ENCODE measurements at places on chromosomes 16 and 17.

DNA sequence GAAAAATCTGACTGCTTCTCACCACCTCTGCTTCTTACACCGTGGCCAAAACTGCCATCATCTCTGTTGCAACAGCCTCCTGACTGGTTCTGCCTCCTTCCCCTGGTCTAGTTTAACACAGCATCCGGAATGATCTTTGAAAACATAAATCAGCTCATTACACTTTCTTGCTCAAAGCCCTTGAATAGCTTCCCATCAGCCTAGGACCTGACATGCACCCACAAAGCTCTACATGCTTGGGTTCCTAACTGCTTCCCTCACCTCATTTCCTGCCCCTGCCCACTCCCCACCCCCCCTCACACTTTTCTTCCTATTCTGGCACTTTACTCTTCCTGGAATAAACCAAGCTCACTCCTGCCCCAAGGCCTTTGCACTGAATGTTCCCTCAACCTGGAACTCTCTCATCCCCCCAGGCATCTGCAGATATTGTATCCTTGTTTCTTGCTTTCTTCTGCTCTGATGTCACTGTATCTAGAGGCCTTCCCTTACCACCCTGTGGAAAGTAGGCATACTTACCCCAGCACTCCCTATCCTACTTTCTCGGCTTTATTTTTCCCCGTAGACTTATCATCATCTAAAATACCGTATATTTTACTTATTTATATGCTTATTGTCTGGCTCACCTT lies 112.4 kb downstream of the FTO start:
- no peak for DNase-seq

- DNase-seq = no peak
Observed at GRCh38 chr17:7328840-7329373, at the start of gene NEURL4. Gene NEURL4 (minus strand): TSS chr17:7329335. CDS start chr17:7329312, 23 bp downstream.

DNA sequence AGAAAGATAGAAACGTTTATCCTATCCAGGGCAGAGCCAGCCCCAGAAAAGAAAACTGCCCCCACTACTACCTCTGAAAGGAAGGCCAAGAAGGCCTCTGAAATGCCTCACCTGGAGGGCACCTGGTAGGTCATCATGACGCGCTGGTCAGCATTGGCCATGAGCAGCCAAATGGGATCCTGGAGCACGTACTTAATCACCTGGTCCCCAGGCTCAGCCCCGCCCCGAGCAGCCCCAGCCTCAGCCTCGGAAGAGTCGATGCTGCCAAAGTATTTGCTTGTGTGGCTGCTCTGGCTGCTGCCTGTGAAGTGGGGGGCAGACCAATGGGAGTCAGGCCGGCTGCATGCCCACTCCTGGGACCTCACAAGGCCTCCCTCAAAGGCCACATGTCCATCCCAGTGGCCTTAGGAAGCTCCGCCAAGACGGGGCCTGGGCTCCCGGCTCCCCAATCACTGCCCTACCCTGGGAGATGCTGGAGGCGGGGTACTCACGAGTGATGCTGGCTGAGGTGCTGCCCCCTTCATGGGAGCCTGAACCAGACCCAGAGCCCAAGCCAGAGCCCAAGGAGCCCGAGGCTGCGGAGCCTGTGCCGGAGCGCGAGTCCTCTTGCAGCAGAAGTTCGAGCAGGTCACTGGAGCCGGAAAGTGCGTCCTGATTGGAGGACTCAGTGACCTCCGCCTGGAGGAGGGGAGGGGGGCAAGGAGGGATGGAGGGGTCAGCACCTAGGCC lies 9.9 kb downstream of the PER1 start:
- no peak for DNase-seq

GRCh38 chr16:56549161-56549560 lies 15.7 kb upstream of the MT4 start:
- no peak for DNase-seq

GRCh38 chr17:62925267-62925836 lies 40.7 kb upstream of the TANC2 start:
- DNase-seq = no peak

- no peak for DNase-seq
Observed at GRCh38 chr17:73872816-73873215, 228.6 kb upstream of the SDK2 start.

DNA sequence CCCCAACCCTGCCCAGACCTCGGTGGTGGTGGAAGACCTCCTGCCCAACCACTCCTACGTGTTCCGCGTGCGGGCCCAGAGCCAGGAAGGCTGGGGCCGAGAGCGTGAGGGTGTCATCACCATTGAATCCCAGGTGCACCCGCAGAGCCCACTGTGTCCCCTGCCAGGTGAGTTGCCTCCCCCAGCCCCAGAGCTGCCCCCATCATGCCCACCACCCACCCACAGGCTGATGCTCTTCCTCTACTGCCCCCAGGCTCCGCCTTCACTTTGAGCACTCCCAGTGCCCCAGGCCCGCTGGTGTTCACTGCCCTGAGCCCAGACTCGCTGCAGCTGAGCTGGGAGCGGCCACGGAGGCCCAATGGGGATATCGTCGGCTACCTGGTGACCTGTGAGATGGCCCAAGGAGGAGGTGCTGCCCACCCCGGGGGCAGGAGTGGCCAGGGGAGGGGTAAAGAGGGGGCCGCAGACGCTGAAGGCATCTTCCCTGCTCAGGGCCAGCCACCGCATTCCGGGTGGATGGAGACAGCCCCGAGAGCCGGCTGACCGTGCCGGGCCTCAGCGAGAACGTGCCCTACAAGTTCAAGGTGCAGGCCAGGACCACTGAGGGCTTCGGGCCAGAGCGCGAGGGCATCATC lies 8.4 kb downstream of the GALK1 start:
- no peak for DNase-seq
